Dermis blood vessel endothelial cell (primary cell): ENCODE measurements at places on chromosomes 11 and 22.
A peak's percentile ranks its signal among the peaks of the same experiment; 100 is the strongest.

- DNase-seq = no peak
These were observed 30.2 kb downstream of the PPARA start for GRCh38 chr22:46180370-46181137.

DNA sequence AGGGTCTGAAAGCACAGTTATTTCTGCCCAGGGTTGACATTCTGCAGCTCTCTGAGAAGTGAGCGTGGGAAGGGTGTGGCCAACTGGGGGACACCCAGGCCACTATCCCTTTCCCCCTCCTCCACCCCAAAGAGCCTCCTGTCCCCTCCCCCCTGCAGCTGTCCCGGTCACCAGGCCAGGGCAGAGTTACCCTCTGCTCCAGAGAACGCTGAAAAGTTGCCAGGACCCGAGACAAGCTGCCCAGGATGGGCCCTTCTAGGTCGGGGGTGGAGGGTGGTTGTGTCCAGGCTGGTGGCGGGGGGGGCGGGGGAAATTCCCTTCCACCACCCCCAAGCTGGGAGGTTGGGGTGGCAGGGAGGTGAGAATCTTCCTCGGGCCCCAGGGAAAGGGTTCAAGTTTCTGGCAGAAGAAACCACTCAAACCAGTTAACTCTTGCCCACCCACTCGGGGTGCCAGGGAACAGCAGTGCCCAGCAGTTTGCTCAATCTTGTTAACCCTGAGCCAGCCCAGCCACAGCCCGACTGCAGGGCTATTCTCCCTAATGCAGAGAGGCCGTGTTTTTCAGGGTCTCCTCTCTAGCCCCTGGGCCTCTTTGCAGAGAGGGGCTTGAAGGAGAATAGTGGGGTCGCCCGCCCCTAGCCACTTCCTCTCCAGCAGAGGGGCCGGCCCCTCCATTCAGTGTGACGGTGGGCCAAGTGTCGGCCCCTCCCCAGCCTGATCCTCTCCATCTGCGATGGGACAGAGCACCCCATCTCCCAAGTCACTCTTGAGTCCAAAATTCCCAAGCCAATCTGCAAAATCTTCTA, 697 bp downstream of the LGALS1 start:
- no peak for DNase-seq

- no peak for DNase-seq
These were observed 27.2 kb upstream of the MYO18B start for GRCh38 chr22:25714739-25715138.

DNA sequence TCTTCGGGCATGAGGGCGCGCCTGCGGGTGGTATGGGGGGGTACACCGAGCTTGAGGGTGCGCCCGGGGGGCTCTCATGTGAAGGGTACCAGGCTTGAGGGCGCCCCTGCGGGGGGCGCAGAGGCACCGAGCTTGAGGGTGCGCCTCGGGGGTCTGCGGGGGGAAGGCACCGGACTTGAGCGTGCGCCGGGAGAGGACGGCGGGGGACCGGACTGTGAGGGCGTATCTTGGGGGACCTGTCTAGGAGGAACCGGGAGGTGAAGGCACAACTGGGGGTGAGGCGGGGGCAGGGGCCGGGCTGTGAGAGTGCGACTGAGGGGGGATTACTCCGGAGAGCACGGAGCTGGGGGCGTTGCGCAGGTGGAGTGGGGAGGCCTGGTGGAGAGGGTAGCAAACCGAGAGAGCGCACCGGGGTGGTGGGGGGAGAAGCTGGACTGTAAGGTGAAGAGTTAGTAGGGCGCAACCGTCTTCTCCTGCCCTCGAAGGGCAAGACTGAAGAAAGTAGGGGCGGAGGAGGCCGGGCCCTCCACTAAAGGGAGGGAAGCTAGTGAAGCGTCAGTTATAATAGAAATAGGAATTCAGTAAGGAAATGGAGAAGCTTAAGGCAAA, 1.1 kb upstream of the DDX6 start:
- DNase-seq = peak; percentile 39

DNA sequence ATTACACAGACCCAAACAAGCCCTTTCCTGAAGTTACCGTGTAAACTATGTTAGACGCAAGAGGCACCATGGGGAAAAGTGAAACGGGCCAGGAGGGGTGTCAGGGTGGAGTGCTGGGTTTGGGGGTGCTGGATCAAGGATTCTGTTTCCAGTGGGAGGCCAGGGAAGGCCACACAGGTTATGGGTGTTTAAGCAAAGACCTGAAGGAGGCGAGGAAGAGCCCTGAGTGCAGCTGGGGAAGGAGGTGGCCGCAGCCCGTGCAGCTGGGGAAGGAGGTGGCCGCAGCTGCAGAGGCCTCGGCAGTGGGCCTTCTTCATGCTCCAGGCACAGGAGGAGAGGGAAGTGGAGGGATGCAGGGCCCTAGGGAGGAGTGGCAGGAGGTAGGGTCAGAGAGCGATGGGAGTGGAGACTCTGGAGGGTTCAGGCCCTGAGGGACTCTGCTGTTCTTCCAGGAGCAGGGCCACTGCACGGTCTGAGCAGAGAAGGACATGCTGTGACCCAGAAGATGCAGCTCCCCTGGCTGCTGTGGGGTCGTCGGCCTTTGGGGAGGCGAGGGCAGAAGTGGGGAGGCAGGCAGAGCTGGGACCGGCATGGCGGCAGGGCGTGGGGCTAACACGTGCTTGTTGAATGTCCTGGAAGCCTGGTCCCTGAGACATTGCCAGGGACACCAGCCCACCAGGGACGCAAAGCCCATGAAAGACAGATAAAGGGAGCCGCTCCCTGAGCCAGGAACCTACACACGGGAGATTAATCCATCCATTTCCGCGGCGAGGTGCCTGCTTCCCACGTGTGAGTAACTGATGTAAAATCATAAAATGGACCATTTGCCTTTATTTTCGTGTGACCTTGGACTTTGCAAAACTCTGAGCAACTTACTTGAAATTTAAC, 1049.1 kb downstream of the BRD1 start:
- no peak for DNase-seq

- DNase-seq = peak; percentile 52
These were observed 30.5 kb upstream of the FNBP4 start for GRCh38 chr11:47797633-47798032.
